ENCODE measurements at places on chromosomes 6 and 20.

GRCh38 chr20:25048519-25048952 is 9.4 kb downstream of the ACSS1 start:
- DNase-seq = no peak

DNA sequence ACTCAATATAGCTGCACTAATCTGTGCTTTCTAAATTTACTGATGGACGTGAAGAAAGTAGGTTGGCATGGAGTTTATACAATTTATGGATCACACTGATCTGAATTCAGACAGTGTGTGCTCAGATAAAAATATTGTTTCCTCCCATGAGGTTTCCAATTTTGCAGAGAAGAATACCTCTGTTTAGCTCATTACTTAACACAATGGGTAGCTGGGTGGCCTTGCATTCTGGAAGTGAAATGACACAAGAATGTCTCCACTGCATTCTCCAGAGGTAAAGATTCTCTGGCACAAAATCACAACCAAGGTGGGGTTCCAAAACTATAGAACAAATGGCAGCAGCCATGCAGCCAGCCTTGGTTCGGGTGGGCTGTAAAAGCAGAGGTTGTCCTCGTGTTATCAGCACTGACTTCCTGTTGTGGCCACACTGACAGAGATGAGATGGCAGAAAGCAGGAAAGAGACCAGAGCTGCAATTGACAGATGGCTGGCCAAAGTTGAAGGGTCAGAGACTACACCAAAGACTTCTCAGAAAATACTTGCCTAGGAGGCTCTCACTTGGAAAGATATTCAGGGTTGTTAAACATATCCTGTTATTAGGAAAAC is 50.2 kb downstream of the HDAC2 start:
- DNase-seq = no peak

DNA sequence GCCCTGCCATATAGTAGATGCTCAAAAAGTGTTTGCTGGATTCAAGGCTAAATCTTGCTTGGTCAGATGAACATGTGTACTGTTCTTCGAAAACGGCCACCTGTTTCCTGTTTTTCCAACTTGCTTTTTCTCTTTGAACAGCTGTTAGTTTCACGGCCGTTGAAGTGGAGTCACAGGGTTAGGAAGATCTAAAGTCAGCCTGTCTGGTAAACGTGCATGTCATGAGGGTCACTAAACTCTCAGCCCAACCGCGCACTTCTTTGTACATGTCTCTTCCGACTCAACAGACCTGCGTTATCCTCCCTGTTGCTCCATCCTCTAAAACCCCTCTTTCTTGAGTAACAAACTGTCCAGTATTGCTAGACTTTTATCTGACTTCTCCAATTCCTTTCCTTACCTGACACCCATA is 93.2 kb upstream of the MAN1A1 start:
- DNase-seq = no peak

DNA sequence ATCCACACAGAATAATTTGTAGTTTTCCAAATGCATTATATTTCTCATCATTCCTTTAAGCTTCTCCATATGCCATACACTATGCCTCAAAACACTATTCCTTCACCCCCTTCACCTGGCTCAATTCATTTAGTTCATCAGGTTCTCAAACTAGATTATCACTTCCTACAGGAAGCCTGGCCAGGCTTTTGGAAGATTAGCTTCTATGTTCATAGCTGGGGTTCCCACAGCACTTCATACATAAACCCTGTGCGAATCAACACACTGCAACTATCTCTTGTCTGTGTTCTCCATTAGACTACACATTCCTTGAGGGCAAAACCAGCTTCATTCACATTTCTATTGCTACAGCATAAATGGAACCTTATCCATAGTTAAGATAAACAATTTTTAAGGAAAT is 40.5 kb upstream of the PLN start:
- no peak for DNase-seq

DNA sequence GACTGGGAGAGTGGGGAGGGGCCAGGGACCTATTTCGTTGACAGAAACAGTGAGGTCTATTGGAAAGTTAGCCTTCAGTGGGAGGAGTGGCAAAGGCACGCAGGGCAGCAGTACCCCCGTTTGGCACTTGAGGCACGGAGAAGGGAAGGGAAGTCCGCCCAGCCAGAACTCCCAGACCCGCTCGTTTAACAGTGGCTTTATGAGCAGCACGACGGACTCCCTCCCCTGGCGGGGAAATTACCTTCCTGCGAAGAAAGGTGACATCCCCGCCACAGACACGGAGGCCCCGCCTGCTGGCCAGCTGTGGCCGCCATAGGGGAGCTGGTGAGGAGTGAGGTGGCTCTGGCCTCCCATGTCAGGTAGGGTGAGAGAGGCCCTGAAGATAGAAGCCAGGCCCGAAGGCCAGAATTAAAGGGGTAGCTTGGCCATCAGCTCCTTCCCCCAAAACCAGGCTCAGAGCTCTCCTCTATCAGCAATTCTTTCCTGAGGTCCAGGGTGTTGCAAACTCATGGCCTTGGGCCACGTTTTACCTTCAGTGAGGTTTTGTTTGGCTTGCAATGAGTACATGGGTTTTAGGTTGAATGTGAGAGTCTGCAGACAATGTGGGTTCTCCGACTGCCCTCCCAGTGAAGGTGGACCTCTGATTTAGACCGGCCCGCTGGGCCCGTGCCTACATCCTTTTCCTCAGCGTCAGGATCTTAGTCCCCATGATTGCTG is 123.7 kb downstream of the MRPL14 start:
- DNase-seq = no peak

DNA sequence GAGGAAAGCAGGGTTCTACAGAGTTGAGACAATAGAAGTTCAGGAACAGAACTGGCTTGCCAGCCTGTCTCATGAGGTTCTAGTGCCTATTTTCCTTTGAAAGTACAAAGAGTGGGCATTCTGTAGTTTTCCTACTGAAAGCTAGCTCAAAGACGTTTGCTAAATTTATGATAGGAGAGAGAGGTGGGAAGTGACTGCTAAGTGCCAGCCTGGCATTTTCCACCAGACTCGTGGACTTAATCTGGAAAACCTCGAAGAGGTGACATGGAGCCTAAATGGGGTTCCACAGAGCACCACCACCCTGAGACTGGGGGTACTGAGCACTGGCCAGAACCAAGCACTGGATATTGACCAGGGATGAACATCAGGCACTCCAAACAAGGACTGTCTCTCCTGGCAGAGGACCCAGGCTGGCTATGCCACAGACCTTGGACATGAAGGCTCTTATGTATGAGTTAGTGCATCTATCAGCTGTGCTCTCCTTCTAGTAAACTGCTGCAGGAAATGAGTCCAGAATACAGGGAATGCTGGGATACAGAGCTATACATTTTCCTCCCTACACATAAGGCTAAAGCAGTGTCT is 7.1 kb downstream of the PEX6 start:
- no peak for DNase-seq

- no peak for DNase-seq
Measured at GRCh38 chr6:157980288-157981131, 1.2 kb upstream of the SYNJ2 start.

- DNase-seq = no peak
Measured at GRCh38 chr6:145809211-145809610, 5.4 kb downstream of the FBXO30 start.

- peak; percentile 19 for DNase-seq
Measured at GRCh38 chr6:30378290-30378937, 33.5 kb downstream of the RPP21 start.

DNA sequence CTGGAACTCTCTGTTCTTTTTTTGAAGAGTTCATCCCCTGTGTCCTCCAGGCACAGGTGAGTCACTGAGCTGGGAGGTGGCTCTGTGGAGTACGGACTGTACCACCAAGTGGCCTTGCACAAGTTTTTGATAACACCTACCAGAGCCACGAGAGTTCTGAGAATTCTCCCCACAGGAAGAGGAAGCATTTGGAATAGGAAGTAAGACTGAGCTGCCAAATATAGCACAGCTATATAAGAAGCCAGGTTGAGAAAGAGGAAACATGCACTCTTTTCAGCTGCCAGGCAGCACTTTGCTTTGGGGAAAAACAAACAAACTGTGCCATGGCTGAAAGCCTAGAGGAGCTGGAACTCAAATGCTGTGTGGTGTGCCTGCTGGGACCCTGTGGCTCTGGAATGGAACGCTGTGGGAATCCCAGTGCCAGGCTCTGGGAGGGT is 70.8 kb upstream of the RIPOR2 start:
- no peak for DNase-seq

GRCh38 chr6:114267897-114268296 is 74.9 kb downstream of the HS3ST5 start:
- no peak for DNase-seq

DNA sequence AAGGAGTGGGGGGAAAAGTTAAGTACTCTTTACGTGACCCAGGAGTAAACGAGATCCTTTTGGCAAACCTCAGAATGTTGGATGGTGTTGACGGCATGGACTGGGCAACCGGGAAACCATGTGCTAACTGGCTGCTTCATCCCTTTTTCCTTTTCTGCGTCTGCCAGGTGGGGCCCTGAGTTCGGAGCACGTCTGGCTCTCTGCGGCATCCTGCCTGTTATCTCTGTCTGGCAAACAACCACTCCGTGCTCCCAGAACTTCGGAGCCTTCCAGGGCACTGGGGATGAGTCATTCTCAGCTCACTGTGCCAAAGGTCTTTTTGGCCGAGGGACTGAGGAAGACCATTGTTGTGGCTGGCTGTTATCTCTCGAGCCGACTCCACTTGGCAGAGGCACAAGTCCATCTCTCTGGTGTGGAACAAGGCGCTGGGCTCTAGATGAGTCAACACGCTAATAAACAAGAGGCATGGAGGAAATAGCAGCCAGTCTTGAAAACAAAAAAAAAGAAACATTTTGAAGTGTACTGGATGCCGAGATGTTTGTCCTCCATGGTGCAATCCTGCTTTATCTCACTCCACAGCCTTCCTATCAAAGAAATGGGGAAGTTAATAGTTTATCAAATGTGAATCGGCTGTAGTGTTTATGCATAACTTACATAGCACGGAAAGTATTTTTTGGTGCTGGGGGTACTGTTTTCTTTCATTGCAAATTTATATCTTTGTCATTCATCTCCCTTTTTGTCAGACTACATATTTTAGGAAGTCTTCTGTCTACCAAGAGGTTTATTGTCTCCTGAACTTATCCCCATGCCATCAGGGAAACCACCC is 64.6 kb upstream of the TXNDC5 start:
- peak; percentile 96 for DNase-seq

- no peak for DNase-seq
Measured at GRCh38 chr6:72283571-72283970, 338.3 kb upstream of the KCNQ5 start.

DNA sequence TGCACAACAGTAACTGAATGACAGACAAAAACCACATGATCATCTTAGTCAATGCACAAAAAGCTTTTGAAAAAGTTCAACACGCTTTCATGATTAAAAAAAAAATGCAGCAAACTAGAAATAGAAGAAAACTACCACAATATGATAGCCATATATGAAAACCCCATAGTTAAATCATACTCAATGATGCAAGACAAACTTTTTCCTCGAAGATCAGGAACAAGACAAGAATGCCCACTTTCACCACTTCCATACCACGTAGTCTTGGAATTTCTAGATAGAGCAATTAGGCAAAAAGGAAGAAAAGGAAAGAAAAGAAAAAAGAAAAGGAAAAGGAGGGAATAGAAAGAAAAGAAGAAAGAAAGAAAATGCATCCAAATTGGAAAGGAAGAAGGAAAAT is 44.6 kb upstream of the SLC23A2 start:
- no peak for DNase-seq

- no peak for DNase-seq
Measured at GRCh38 chr6:124941259-124941658, 21.0 kb upstream of the RNF217 start.

- no peak for DNase-seq
Measured at GRCh38 chr6:164108092-164108491, 693.6 kb downstream of the QKI start.

DNA sequence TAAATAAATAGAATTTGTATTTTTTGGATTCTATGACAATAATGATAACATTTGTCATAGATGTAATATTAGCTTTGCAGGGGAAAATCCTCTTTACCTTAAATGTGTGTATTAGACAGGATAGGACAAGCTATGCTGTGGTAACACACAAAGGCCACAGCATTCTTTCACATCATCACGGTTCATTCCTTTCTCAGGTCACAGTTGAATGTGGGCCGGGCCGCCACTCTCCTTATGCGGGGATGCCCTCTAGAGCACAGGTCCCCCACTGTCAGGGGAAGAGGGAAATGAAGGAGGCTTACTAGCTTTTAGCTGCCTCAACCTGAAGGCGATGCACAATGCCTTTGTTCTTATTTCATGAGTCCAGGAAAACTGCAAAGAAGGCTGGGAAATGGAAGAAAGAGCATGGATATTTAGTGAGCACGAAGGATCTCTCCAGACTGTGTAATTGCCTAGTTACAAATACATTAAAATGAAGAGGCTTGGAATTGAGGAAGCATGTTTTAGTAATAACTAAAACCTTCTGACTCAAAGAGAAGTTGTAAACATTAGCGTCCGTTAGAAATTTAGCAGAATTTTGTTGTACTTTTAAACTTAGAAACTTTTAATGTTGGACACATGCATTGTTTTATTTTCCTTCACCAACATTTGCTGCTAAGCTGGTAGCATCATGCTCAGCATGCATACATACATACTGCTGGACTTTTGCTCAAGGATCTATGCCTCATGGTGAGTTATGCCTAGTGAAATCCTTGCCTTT is 248.9 kb upstream of the FOXQ1 start:
- DNase-seq = no peak

DNA sequence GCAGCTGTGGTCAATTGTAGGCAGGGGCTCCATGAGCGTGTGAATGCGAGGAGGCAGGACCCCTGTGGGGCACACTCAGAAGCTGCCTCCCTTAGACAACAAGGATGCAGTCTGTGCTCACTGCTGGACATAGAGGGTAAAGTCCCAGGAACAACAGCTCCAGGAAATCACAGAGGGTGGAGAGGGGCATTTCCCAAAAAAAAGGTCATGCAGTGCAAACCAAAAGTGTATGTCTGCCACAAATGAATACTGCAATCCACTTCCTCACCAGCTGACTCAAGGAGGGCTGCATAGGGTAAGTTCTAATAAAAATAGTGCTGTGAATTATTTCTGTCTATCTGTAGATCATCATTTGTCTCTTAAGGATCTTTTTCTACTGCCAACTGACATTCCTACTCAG is 95.8 kb downstream of the RNF182 start:
- no peak for DNase-seq

- DNase-seq = no peak
Measured at GRCh38 chr6:135305684-135306083, 124.6 kb downstream of the MYB start.

DNA sequence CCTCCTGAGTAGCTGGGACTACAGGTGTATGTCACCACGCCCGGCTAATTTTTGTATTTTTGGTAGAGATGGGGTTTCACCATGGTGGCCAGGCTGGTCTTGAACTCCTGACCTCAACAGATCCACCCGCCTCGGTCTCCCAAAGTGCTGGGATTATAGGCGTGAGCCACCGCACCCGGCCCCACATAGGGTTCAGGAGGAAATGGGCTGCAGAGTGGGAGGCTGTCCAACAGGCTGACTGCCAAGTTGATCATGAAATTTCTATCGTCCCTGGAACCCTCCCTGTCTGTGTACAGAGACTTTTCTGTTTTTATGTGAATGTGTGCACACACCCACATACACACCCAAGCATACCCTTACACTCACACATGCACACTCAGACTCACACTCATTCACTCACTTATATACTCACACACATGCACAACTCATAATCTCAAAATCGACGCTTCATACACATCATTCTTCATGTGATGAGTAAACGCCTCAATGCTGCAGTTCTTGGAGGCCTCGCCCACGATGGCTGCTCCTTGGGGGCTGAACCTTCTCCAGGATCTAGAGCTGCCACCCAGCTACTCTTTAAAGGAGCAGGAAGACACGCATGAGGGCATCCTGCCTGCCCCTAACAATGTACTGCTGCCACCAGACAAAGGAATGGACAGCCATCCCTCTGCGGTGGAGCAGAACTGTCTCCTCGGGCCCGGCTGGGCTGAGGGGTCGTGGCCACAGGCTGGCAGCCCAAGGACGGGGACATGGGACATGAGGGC is 35.6 kb downstream of the SUN5 start:
- no peak for DNase-seq
